ENCODE measurements at places on chromosomes 2 and 18. TPM values are rescaled to one million over a fixed set of nuclear protein-coding genes. Genes with fewer than 3 reads are reported as not detected.

The SIX2 gene
- 9.5 TPM for total RNA-seq

The CYP27A1 gene
- total RNA-seq = 0.56 TPM

The RGPD3 gene
- 0.09 TPM for total RNA-seq

The IL18R1 gene
- total RNA-seq = 1.2 TPM

The MYO1B gene
- 157 TPM for total RNA-seq

The PLA2R1 gene
- total RNA-seq = 2.1 TPM

The SAG gene
- total RNA-seq = not detected

The PDCD1 gene
- not detected for total RNA-seq

The EVX2 gene
- not detected for total RNA-seq

The CGREF1 gene
- 0.70 TPM for total RNA-seq

The MAPK4 gene
- not detected for total RNA-seq

The LDLRAD4 gene
- not detected for total RNA-seq

The HAAO gene
- total RNA-seq = not detected

The SGO2 gene
- total RNA-seq = 14.5 TPM

The GPAT2 gene
- 0.63 TPM for total RNA-seq

The LHCGR gene
- total RNA-seq = not detected

The GAD1 gene
- not detected for total RNA-seq

The LIPG gene
- 40.8 TPM for total RNA-seq

The DCDC2C gene
- total RNA-seq = not detected

The PAIP2B gene
- total RNA-seq = 5.0 TPM

The CROCC2 gene
- not detected for total RNA-seq

The TRIM43B gene
- not detected for total RNA-seq

The DNAH6 gene
- 0.05 TPM for total RNA-seq

The PDK1 gene
- 36.7 TPM for total RNA-seq

The CIB4 gene
- total RNA-seq = not detected

The ELOA2 gene
- not detected for total RNA-seq

The IL36B gene
- total RNA-seq = not detected

The SERPINB13 gene
- 44.9 TPM for total RNA-seq

The TLX2 gene
- not detected for total RNA-seq
